ENCODE measurements at places on chromosomes 11 and 22.

GRCh38 chr11:18768472-18768901, 23.1 kb downstream of the PTPN5 start:
- DNase-seq = peak; percentile 19

GRCh38 chr11:45871638-45872037, 13.8 kb upstream of the MAPK8IP1 start:
- no peak for DNase-seq

DNA sequence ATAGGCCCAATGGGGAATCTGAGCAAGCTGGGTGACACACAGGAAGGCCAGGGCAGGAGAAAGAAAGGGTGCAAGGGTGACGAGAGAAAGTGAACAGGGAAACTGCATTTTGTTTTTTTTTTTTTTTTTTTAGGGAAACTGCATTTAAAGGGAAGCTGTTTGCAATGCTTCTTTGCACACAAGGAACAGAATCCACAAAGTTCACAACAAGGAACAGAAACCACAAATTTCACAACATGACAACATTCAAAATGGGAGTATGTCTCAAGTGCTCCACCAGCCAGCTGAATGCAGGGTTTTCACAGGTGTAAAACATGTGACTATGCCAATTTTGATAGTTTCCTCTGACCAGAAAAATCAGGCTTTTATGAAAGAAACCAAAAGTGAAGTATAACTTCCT, 6.8 kb upstream of the PLAAT3 start:
- DNase-seq = no peak

DNA sequence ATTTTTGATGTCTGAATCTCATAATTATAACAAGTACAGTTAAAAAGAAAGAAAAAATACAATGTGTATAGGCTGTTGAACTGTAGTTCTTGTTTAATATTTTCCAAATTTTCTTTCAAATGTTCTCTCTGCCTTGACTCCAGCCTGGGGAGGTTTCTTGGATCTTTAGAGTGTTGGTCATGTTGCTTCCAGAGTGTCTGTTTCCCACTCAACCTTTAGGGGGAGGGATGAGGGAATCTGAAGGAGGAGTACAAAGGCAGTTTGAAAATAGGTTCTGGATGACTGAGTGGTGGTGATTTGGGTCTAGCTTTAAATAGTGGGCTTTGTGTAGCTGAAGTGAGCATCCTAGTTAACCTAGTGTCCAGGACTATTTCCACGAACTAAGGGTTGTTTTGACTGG, 2.0 kb downstream of the CTNND1 start:
- no peak for DNase-seq

DNA sequence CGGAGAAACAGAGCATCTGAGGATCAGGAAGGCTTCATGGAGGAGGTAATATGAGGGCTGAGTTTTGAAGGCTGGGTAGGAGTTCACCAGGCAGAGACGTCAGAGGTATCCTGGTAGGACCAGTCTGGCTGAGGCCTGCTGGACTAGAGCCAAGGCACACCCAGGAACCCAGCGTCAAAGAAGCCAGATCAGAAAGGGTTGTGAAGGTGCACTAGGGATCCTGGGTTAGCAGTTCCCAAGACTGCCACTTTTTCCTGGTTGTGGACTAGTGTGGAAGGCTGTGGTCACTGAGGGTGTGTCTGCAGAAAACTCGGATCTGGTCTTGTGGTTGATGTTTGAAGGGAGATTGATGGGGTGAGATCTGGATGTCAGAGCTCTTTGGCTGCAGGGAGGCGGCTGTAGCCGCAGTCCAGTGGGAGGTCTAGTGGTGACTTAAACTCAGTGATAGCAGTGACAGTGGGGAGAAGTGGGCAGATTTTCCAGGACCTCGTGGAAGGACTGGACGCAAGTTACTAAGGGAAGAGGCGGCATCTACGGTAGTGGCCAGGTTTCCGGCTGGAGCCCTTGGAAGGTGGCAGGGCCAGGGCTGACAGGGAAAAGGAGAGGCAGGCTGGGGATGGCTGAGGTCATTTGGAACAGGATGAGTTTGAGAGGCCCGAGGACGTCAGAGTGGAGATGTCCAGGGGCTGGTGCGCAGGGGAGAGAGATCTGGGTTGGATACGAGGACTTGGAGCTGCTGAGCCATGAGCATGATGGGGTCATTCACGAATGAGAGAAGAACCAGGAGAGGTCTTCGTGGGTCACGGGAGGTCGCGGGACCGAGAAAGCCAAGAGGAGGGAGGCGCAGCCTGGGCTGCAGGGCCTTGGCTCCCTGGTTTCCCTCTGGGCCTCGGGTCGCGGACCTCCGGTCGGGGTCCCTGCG, 10.9 kb downstream of the RELA start:
- DNase-seq = no peak

DNA sequence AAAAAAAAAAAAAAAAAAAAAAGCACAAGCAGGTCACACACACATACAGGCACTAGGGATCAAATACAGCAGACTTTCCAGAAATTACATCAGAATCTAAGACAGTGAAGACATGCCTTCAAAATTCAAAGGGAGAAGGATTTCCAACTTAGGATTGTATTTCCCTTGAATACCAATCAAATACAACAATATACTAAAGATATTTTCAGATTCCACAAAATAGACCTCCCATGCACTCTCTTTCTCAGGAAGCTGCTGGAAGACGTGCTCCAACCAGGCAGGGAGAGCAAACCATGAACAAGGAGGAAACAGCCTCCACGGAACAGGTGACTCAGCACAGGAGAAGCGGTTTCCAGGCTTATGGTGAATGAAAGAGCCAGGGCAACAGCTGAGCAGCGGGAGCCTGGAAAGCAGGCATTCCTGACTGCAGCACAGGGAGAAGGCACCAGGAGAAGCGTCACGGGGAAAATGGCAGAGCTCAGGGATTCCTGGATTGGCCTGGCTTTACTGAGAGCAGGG, 32.0 kb downstream of the TMEM184B start:
- no peak for DNase-seq

DNA sequence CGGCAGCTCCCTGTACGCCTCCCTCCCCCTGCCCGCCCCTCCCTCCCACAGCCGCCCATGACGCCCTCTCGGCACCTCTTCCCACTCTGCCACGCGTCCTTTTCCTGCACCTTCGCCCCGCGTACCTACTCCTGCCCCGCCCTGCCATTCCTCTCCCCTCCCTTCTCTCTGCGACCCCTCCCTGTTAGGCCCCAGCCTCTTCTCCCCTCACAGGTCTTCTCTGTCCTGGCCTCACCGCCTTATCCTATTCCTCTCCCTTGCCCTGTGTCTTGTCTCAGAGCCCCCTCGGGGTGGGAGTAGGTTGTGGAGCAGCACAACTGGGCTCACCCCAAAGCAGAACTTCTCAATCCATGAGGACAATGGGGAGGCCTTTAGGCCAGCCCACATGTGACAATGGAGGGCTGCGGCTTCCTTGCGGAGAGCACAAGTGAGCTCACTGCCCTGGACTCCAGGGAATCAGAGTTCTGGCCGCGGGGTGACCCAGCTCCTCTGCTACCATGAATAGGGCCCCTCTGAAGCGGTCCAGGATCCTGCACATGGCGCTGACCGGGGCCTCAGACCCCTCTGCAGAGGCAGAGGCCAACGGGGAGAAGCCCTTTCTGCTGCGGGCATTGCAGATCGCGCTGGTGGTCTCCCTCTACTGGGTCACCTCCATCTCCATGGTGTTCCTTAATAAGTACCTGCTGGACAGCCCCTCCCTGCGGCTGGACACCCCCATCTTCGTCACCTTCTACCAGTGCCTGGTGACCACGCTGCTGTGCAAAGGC, 539 bp downstream of the SLC35C1 start:
- no peak for DNase-seq

- no peak for DNase-seq
Observed at GRCh38 chr22:28369854-28370253, 309.8 kb downstream of the TTC28 start.

DNA sequence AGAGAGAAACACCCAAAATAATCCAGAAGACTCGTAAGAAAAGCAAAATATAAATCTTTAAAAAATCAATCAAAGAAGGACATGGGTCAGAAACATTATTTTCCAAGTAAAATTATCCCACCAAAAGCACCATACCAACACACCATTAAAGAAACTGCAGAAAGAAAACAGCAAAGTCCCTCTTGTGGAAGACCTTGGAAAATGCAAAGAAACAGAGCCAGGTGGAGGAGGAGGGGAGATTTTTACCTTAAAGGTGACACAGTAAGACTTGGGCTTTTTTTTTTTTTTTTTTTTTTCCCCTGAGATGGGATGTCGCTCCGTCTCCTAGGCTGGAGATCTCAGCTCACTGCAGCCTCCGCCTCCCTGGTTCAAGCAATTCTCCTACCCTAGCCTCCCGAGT, 123.8 kb downstream of the LARGE1 start:
- no peak for DNase-seq

DNA sequence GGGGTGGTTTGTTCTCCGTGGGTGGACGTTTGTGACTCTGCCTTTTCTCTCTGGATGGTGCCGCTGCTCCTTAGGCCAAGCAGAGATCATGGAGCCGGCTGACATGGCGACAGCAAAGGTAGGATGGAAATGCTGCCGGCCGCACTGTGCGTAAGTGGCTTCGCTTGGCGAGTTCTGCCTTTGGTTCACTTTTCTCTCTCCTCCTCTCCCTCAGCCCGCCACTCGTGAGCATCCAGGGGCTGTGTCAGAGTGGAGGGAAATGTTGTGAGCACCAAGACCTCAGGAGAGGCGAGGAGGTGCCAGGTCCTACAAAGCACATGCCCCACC, 80.5 kb downstream of the GRAMD1B start:
- no peak for DNase-seq

DNA sequence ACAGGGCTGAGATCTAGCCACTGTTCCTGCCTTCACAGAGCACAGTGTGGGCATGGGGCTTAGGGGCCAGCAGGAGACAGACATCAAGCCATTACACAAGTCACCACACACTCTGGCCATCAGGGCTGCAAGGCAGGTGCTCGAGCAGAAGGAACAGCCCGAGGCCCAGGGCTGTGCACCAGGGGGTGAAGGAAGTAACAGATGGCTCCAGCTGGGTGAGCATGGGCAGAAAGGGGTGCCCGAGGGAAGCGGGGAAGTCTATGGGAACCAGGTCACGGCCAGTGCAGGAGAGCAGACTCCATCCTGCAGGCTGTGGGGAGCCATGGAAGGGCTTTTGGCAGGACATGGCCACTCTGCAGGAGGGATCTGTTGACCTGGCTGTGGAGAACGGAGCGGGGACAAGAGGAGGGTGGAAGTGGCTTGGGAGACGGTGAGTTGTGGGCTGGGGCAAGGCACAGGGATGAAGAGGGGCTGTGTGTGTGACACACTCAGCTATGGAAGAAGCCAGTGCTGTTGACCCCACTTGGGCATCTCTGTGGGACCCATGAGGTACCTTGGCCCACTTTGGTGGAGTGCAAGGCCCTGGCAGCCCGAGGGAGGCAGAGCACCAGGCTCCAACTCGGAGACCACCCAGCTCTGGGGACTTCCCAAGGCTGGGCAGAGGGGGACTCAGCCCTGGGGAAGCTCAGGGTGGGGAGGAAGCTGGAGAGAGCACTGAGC, 3.6 kb downstream of the C11orf68 start:
- DNase-seq = no peak

- DNase-seq = no peak
Observed at GRCh38 chr22:43850529-43850928, 11.8 kb downstream of the SULT4A1 start.

DNA sequence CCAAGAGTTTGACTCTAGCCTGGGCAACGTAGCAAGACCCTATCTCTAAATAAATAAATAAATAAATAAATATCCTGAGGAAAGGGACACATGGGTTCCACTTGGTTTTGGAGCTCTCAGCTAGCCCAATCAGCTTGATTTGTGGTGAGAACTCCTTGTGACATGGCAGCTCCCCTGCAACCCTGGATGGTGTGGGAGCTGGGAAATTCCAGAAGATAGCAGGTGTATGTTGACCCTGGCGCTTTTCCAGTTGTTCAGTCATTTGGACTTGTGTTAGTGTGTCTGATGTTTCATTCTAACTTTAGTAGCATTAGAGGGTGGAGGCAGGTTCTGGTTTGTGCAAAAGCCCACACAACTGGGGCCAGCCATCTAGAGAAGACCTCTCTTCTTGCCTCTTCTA, 148.5 kb upstream of the NCAM1 start:
- DNase-seq = no peak

All from stimulated activated CD8-positive, alpha-beta memory T cell treated with anti-CD3 and anti-CD28 coated beads, Interleukin-15, amount 100 ng/mL, for 48 hours (primary cell).